Ureter (tissue), 1 donor: ENCODE measurements at places on chromosomes 7 and 10. TPM values are rescaled to one million over a fixed set of nuclear protein-coding genes. Genes with fewer than 3 reads are reported as not detected.

Gene EPHB6
- 55.9 TPM for total RNA-seq

DNA sequence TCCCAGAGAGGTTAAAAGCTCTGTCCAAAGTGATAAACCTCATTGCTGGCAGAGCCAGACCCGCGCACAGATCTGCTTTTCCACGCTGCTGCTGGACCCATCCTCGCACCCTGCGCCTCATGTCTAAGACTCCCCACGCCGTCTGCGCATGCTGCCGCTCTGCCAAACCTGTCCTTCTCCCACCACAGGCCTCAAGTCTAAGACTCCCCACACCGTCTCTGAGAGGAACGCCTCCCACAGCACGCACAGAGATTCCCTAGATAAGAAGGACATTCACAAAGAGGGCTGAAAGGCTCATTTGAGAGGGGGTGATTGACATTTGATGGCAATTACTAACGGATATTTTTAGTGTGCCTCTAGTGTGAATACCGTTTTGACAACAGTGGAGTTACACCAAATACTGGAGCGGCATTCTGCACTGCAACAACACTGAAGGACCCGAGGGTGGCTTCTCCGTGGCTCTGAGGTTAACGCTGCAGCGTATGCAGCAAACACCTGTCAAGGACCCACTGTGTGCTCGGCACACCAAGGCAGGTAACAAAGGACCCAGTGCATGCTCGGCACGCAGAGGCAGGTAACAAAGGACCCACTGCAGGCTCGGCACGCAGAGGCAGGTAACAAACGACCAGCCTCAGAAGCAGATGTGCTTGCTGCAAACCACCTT, 231.4 kb downstream of the DNAJB6 start:
- no peak for DNase-seq

Gene STEAP1
- total RNA-seq, result 20.5 TPM

GRCh38 chr10:101063050-101063525, 1.3 kb downstream of the KAZALD1 start:
- DNase-seq, result no peak

Gene ENKUR
- not detected for total RNA-seq

DNA sequence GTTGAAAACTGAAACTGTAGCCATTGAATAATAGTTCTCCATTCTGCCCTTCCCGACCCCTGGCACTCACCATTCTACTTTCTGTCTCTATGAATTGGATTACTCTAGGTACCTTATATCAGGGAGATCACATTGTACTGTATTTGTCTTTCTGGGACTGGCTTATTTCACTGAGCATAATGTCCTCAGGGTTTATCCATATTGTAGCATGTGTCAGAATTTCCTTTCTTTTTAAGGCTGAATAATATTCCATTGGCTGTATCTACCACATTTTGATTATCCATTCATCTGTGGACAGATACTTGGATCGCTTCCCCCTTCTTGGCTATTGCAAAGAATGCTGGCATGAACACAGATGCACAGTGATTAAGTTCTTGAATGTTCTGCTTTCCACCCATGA, 107.4 kb downstream of the CDH23 start:
- DNase-seq, result no peak

DNA sequence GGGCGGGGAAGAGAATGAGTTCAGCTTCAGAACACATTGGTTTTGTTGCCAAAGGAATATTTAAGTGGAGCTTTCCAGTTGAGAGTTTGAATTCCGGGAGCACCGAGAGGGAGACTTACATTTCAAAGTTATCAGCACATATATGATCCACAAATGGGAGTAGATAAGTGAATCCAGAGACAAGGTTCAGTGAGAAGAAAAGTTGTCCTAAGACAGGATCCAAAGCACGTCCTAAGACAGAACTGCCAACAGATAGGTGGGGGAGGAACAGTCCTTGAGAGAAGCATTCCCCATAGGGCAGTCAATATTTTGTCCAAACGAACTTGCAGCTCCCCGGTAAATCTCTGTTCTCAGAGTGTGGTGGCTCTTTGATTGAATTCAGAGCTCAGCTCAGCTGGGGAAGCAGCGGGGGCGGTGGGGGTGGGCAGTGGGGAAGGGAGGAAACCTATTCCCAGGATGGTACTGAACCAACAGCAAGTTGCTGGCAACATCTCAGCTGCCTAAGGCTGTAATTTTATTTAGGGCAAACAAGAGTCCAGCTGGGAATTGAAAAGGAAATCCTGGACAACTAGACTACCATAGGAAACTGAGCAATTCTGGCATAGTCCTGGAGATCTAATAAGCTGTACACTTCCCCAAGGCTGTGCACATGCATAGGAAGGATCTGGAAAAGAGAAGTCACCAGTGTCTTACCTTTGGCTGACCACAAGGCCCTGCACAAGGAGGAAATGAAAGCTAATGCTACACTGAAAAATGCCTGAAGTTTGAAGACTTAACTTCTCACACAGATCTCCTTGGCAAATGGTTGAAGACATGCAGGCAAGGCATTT, 94.2 kb upstream of the CXCL12 start:
- no peak for DNase-seq
